ENCODE measurements at places on chromosomes 2 and 18.

DNA sequence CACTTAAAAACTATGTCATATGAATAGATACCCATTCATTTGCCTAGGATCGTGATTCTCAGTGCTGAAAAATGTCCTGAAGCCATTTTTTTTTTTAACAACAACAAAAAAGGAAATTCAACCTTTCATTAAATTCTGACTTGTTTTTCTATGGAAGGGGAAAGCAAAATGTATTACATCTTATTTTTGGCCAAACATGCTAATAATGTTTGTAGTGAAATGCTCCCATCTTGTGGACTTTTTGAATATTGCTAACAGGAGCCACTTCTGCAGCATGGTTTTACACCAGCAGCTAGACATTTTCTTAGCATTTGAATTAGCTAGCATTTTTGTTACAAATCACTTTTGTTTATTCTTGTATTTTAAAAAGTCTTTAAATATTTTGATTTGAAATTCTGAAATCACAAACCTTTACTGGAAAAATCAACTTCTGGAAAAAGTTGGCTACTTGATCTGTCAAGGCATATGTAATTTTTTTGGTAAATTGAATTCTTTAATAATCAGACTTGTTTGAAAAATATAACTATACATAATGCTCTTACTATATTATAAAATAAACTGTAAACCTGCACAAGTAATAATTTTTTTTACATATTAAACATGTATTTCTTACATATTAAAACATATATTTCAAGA, 75.8 kb downstream of the KIDINS220 start:
- DNase-seq, result no peak

GRCh38 chr2:156512451-156512850, 76.3 kb downstream of the GPD2 start:
- no peak for DNase-seq

GRCh38 chr18:5825663-5826062, 69.7 kb downstream of the TMEM200C start:
- no peak for DNase-seq

GRCh38 chr2:218323526-218324472, 31.5 kb upstream of the TMBIM1 start:
- DNase-seq, result no peak

GRCh38 chr2:232966122-232966521, 46.9 kb downstream of the NGEF start:
- DNase-seq, result no peak

DNA sequence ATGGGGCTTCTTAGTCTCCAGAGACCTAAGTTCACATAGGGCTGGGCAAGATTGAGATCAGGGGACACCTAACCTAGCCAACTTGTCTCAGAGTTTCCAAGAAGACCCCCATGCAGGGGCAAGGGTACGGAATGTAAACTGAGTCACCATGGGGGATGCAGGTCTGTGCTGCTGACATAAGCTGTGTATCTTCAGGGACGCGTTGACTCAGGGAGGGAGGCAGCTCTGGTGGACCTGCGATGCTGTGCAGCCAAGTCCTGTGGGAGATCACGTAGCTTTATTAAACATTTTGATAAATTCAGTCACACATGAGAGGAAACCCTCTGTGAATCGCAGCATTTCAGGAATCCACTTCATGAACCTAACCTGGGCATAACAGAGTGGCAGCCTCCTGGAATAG, 216.0 kb downstream of the ANKRD30B start:
- no peak for DNase-seq

DNA sequence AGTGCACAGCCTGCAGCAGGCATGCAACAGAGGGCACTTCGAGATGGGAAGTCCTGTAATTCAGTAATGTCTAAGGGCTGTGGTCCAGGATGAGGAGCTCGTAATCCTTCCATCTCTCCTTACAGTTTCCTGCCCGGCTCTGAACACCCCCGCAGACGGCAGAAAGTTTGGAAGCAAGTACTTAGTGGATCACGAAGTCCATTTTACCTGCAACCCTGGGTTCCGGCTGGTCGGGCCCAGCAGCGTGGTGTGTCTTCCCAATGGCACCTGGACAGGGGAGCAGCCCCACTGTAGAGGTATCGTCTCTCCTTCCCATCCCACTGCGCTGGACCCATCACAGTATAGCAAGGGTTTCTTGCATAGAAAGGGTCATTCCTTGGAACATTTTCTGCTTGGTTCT, 26.7 kb downstream of the FBLN7 start:
- no peak for DNase-seq

DNA sequence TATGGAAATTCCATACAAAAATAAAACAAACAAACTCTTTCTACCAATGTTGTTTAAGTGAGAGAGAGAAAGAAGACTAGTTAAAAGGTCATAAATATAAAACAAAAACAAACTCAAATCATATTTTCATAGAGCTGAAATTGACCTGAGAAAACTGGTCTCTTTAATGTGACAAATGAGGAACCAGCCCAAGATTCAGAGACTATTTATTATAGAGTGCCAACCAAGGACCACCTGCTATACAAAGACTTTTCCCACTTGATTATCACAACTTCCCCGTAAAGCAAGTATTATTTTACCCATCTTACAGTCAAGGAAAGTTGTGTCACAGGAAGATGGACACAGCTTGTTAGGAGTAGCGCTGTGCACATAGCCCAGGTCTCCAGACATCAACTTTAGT, 13.3 kb downstream of the ANKRD44 start:
- no peak for DNase-seq

DNA sequence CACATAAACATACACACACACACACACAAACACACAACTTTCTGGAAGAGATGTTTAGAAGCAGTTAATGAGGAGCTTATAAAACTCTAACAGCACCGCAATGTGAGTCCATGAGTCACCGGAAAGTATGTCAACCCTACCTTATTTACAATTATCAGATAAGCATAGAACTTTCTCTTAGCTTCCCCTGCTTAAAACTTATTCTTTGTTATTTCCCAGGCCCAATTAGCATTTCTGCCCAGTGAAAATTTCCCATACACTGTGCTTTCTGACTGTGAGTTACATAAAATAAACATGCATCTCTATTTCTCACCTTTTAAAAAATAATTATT, 737.6 kb downstream of the LRP1B start:
- no peak for DNase-seq

Measured in stimulated activated CD4-positive, alpha-beta T cell treated with anti-CD3 and anti-CD28 coated beads, Interleukin-2, amount 100 ng/mL, for 48 hours (primary cell).